ENCODE measurements at places on chromosomes 7 and 10. TPM values are rescaled to one million over a fixed set of nuclear protein-coding genes. Genes with fewer than 3 reads are reported as not detected.

The KMT2C gene
- 4.5 TPM for polyA plus RNA-seq

The AGR2 gene
- polyA plus RNA-seq: 60.7 TPM

The FBXO24 gene
- polyA plus RNA-seq: 0.13 TPM

The TMEM176A gene
- not detected for polyA plus RNA-seq

The PDK4 gene
- 8.6 TPM for polyA plus RNA-seq

The PNLIPRP2 gene
- polyA plus RNA-seq: 0.10 TPM

DNA sequence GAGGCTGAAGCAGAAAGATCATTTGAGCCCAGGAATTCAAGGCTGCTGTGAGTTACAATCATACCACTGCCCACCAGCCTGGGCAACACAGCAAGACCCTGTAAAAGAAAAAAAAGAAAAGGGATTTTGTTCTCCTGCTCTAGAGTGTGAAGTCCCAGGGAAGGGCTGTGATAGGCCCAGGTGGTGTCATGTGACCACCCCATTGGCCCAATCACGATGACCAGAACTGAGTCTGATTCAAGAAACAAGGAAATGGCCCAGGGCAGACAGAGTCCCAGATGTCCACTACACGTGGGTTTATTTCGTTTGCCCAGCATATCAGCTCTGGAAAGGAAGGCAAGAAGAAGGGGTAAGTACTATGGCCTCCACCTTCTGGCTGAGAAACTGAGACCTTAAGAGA, 81.3 kb upstream of the CUX1 start:
- DNase-seq: no peak

GRCh38 chr10:92839191-92840085, 8.9 kb upstream of the EXOC6 start:
- peak; percentile 47 for DNase-seq

- no peak for DNase-seq
Measured at GRCh38 chr10:106857728-106858127, 306.8 kb downstream of the SORCS1 start.

DNA sequence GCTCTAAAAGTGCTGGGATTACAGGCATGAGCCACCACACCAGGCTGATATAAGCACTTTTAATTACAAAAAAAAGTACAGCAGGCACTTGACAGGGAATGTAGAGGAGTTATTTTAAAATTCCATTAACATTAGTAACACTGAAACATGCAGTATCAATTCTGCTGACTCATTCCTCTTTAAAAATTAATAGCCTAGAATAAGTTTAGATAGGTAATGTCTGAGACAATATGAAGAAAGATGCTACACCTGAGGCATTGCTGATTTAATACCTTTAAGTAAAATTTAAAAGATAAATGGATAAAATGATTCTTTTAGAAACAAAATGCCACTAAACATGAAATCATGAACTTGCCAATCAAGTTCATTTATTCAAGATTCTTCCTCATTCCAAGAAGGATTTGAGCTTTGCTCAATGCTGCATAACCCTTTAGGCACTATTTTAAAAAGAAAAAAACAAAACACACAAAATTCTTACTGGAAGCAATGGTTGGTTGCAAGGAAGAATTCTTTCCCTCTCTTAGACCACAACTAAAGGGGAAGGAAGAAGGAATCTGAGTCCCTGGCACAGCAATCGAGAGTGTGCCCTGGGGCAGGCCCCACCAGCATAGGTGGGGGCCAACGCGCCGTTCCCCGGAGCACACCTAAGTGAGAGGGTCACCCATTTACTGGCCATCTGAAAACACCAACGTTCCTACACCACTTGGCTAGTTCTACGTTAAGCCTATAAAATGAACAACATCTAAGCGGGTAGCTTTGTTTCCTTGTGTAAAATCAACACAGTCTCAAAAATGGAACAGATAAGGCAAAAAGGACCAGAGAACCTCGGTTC, 26.6 kb downstream of the ESYT2 start:
- no peak for DNase-seq

DNA sequence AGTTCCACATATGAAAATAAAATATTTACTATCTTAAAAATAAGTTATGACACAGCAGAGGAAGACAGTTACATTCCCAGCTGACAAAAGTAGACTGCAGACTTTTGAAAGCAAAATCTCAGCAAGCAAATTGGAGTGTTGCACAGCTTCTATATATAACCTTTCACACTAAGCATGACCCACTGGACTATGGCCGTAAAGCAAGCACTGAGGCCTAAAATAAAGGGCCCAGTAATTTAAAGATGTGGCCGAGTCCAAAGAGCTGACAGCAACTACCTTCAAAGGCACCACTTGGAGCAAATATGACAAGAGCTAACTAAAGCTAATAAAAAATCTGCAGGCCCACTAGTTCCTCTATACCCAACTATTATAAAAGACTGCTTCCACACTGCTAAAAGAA, 6.5 kb downstream of the GDI2 start:
- DNase-seq: no peak

DNA sequence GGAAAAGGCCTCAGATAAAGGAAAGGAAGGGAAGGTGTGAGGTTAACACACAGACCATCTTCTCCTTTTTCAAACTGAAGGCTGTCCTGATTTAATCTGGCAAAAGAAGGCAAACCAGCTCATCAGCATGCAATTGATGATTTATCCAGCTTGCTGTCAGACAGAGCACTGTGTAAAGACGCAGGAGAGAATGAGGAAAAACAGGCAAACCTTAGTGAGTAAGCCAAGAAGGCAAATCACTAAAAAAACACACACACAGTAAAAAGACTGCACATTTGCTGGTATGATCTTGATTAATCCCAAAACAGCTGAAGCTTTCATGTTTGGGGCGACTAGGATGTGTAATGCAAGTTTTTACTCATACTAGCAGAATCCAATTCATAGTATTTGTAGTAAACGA, 65.8 kb upstream of the SKAP2 start:
- DNase-seq: no peak

DNA sequence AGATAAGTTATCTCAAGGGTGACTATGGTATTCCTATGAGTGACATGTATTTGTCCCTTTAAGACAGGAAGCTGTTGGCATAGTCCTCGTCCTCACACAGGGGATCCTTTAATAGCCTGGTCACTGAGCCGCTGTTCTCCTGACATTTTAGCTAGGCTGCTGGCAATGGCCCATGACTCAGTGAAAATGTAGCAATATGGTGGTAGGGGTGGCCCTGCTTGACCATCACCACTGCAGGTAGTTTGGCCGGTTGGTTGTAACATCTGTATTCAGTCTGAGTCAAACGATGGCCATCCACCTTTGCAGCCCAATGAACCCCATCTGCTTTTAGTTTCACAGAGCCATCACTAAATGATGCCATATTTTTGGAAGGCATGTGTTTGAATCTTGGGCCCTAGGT, 110.1 kb upstream of the RAB18 start:
- DNase-seq: no peak

- DNase-seq: no peak
Measured at GRCh38 chr10:71333129-71333887, 14.2 kb downstream of the SLC29A3 start.

GRCh38 chr7:830069-830468, 2.2 kb upstream of the SUN1 start:
- DNase-seq: no peak

All from A549 (cell line).